ENCODE measurements at places on chromosomes 5 and 9.

GRCh38 chr5:53503562-53504218 is 23.3 kb downstream of the FST start:
- DNase-seq: no peak

- no peak for DNase-seq
Observed at GRCh38 chr5:67290655-67291054, 94.1 kb upstream of the CD180 start.

DNA sequence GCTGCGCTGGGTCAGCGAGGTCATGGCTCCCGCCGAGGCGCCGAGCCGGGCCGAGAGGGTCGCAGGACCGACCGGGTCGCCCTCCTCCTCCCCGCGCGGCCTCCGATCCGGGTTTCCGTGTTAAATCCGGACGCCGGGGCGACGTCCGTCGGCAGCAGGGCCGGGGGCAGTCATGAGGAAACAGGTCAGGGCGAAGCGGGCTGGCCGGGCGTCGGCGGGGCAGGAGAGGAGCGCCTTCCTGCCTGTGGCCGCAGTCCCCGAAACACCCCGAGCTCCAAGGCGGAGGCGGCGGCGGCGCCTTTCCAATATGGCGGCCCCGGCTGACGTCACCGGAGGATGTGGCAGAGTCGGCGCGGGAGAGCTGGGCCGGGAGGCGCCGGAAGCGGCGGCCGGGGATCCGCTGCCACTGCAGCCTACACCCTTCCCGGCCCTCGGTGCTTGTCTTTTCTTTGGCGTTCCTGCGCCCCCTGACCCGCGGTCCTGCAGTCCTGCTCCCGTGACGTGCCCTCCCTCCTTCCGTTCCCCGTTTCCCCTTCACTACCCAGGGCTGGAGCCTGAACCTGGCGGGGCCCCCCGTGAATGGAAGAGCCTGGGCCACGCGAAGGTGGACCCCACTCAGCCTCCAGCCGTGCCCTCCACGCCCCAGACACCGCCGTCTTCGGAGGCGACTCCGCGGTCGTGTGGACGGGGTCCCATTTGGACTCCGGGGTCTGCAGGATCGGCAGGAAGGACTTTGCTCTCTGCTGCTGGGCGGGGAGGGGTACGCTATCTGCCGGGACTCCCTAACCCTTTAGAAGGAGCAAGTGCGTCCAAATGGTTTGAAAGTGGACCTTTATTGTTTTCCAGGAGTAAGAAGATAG is at the start of gene GOLPH3:
Gene GOLPH3, minus strand, starts transcription at position 309 of the 860 bp plus-strand sequence. Its CDS starts 285 bp downstream, at position 24.
- peak; percentile 92 for DNase-seq

DNA sequence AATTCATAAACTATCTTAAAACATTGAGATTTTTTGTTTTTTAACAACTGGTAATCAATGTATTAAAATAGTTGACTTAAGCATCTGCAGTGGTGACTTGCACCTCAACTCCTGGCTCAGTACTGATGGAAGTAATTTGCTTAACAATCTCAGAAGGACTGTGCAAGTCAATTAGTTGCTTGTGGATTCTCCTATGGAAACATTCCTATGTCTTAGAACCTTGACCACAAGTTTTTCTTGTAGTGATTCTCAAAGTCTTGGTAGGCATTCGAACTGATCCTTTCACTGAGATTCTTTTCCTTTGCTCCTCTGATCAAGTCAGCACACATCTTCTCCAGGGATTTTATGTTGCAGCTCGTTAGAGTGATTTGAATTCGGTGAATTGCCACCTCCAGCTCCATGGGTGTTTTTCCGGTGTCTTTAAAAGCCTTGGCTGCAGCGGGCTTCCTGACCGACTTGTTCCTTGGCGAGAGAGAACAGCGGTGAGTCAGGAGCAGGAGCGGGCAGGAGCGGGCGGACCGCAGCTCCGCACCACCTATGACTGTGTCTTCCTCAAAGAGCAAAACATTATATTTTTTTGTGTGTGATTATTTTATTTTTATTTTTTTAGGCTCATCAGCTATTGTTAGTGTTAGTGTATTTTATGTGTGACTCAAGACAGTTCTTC is 21.1 kb downstream of the HMGXB3 start:
- peak; percentile 73 for DNase-seq

DNA sequence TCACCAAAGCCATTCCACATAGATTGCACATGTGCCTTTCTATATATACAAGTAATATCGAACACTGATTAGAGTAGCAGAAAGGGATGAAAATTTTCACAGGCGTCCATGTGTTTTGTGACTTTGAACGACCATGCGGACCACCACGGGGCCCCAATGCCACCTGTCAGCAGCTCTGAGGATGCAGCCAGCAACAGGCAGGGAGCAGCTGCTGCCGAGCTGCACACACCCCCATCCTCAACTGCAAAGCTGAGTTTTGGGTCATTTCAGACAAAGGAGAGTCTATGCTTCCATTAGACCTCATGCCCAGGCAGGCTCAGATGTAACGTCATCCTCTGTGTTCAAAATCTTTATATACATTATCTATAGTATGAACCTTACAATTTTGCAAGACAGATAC is 503.8 kb downstream of the IRX1 start:
- DNase-seq: no peak

GRCh38 chr9:33137781-33138264 is 29.3 kb downstream of the B4GALT1 start:
- DNase-seq: no peak

GRCh38 chr5:40227931-40228330 is 451.8 kb upstream of the PTGER4 start:
- no peak for DNase-seq

DNA sequence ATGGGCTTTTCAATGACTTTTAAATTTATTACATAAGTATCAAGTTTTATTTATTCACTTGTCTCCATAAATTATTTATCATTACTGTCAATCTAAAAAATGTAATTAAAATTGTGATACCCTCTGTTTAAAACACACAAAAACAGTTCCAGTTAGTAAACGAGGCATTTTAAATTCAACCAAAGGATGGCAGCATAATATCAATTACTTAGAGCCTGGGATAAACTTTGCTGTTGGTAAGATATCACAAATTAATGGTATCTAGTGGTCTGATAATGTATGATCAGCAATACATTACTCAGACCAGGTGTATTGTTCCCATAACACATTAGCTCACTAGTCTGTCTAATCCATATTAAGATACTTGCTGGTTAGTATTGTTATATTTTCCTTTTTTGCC is 9.6 kb upstream of the IFNE start:
- no peak for DNase-seq

GRCh38 chr9:123438321-123438720 is 82.3 kb downstream of the CRB2 start:
- DNase-seq: no peak

DNA sequence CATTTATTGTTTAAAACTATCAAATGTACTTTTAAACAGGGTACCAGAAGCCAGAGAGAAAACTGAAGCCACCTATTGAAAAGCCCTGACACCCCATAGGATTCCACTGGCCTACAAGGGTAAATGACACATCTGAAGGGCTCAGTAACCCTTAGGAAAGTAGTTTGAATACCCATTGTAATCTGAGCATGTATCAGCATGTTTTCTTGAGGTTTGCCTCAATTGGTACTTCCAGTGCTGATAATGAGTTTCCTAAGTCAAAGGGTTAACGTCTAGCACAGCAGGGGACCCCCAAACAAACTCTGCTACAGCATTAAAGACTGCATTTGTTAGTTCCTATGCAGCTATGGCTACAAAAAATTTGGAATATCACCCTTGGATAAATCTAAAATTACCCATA is 657.1 kb downstream of the NR2F1-AS1 start:
- no peak for DNase-seq

DNA sequence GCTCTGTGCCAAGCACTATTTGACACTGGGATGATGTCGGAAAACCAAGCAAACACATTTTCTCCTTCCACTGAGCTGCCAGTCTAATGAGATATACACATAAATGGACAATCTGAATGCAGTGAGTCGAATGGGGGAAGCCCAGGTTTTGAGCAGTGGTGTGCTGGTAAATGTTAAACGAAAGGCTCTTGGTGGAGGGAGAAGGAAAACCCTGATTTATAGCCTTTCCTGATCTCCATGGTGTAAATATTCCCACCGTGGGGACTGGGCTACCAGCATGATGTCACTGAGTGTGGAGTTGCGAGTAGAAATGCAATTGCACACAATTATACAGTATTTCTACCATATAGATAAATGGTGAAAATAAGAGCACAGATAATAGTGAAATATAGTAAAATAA is 5.0 kb upstream of the GSN start:
- no peak for DNase-seq

GRCh38 chr5:116577064-116577788 is 2.6 kb upstream of the SEMA6A start:
- DNase-seq: no peak

DNA sequence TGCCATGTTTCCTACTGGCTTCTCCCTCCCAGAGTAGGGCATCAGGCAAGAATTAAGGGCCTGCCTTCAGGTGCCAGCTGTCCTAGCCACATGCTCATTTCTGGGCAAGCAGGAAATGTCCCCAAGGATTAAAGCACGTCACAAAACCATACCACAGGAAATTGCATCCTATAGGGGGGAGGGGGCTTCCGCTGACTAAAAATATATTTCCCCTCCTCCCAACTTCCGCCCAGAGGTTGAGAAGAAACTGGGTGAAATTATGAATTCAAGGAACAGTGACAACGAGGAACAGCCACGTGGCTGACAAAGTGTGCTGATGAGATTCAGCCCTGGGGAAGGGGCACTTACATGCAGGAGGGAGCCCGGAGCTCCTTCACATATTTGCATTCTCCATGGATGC is 4.1 kb downstream of the HBEGF start:
- no peak for DNase-seq

GRCh38 chr5:114988096-114988495 is 181.6 kb downstream of the TRIM36 start:
- DNase-seq: no peak

DNA sequence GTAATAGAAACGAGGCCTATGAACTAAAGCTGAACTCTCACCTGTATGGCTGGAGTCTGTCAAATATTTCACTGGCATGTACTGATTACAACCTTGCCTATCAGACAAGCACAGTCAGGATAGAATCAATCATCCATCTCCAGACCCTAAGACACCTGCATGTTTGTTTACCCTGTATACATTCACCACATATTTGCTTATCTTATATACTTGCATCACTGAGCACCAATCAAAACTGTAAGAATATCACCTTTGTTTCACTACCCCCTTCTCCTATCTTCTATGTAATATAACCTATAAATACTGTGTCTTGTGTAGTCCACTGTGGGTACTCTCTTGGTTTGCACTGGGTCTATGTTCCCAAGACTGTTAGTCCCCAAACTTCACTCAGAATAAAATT is 1085.7 kb downstream of the TAF11L14 start:
- no peak for DNase-seq

GRCh38 chr9:129919841-129920240 is 84.6 kb downstream of the USP20 start:
- no peak for DNase-seq

DNA sequence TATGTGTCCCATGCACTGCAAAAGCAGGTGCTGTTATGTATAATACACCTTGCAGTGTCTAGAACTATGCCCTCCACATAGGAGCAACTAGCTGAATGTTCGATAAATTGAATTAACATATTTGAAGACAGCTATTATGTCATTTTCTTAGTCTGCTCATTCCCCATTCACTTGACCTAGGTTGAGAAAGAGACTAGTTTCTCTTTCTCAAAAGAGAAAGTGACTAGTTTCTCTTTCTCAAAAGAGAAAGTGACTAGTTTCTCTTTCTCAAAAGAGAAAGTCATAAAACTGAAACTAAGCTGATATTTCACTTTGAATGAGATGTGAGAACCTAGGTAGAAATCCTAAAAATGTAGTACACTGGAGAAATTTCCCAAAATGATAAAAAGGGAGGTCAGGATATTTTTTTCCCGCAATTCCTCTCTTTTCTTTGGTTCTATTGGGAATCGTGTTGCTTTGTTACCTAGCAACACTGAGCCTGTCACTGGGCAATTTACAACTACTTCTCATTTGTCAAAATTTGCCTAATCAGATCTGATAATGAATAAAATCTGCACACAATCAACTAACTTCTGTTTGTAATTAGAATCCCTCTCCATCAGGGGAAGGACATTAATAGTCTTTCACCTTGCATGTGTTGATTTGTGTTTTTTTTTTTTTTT is 132.0 kb upstream of the GRIA1 start:
- no peak for DNase-seq

GRCh38 chr5:16807547-16807864 is 128.6 kb downstream of the MYO10 start:
- DNase-seq: no peak

DNA sequence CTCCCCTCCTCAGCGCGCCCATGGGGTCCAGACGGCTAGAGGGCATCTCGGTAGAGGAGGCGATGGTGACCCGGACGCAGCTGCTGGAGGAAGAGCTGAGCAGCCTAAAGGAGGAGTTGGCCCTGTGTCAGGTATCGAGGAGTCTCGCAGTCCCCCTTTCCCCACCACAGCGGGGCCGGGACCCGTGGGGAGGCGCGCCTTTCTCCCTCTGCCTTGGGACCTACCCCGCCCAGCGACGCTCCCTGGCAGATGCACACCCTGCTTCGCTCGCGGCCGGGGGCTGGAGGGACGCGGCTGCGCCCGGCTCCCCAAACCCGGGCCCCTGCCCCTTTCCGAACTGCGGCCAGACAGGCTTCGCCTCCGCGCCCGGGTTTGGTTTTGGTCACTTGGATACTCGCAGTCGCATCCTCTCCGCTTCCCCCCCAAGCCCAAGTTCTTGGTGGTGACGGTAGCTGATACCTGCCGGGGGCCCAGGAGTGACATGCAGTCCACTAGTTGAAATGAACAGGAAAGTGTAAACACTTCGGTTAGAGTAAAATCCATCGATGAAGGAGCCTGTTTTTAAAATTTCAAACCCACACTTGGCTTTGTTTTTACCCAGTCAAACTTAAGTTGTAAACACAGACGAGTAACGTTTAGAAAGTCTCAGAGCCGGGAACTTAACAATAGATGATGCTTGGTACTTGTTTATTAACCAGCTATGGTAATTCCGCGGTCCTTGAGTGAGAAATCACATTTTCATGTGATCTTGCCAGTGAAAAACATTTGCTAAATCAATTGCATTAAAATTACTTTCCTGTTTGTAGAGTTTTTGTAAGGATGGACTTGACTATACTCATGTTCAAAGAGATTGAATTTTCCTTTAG is 688 bp downstream of the CNTLN start:
- DNase-seq: no peak

- no peak for DNase-seq
Observed at GRCh38 chr5:122985954-122986721, 50.4 kb downstream of the PPIC start.

GRCh38 chr9:106916466-106917235 is 53.7 kb downstream of the ZNF462 start:
- no peak for DNase-seq

GRCh38 chr5:118029807-118030206 is 958.5 kb downstream of the DTWD2 start:
- DNase-seq: no peak

- no peak for DNase-seq
Observed at GRCh38 chr5:142826741-142827492, 56.7 kb downstream of the ARHGAP26 start.

- DNase-seq: no peak
Observed at GRCh38 chr5:174733836-174734235, 9.5 kb downstream of the MSX2 start.
